Epithelial cell of proximal tubule (primary cell): ENCODE measurements at places on chromosomes 5 and 9. TPM values are rescaled to one million over a fixed set of nuclear protein-coding genes. Genes with fewer than 3 reads are reported as not detected.

- no peak for DNase-seq
These were observed 132.5 kb downstream of the CACNA1B start for GRCh38 chr9:138009803-138010690.

DNA sequence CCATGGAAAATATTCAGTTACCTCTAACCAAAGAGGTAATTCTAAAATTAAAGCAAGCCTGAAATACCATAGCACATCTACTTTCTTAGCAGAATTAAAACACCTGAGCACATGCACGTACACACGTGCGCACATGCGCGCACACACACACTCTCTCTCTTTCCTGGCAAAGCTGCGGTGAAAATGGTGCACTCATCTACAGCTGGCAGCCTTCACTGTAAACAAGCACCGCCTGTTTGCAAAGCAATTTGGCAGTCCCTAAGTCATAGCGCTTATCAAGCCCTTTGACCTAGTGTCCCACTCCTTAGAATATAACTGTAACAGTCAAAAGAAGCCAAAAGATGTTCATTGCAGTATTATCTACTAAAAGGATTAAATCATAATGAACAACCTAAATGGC lies 278.7 kb downstream of the DENND1A start:
- DNase-seq = no peak

DNA sequence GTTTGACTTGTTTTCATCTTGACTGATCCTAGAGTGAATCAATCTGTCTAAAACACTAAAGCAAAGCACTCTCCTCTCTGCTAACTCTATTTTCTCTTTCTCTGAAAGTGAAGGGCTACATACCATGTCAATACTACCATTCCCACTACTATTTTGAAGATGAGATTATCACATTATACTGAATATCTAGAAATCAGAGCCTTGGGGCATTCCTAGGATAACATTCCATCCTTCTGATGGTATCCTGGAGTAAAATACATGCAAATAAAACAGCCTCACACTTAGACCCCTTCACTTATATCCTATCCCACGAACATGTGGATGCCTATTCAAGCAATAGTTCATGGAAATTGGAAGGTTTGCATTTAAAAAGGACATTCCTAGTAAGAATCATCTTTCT lies 309.3 kb upstream of the ACTBL2 start:
- DNase-seq = no peak

DNA sequence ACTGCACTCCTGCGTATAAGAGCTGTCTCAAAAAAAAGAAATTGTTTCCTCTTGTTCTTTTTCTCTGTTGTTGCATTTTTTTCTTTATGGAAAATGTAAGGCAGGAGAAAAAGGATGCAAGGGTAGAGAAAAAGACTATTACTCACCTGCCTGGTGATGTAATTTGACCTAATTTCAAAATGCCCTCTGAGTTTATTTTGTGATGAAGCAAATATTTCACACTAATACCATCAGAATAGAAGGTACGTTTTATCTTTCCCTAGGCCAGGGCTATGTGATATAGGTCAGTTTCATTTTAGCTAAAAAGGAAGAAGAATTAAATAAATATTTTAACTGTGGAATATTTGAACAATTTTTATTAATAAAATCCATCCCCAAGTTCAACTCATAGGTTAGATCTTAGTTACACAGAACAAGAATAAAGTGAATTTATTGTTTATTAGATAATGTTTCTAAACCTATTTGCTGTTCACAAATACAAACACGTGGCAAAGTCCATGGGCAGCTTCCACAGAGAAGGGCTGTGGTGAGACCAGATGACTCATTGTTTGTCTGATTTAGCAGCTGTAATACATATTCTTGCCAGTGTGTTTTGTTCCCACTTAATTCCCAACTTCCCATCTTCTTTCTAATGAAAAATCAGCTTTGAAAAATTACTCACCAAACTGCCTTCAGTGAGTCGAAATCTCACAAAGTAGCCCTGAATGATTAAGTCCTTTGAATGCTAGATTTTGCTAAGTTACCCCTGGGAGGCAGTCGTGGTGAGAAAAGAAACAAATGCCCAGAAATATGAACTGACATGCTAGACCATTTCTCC lies 52.8 kb upstream of the CCDC112 start:
- peak; percentile 47 for DNase-seq

GRCh38 chr5:78633700-78634099 lies 14.9 kb downstream of the LHFPL2 start:
- DNase-seq = no peak

DNA sequence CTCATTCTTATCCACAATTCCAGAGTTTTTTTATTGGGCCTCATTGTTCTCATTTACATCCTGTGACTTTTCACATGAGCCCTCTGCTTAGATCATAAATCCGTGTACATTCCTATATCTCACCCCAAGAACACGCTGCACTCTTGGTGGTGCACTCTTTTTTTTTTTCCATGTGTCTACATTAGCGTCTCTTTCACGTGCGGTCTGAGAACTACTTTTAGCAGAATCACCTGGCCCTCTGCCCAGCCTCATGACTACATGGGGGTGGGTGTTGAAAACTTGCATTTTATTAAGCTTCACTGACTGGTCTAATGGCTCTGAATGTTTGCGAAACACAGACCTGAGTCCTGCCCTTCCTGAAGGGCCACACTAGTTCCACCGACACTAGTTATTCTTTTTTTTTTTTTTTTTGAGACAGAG lies 18.6 kb downstream of the C9orf57 start:
- peak; percentile 99 for DNase-seq

Gene DRD1
- total RNA-seq = not detected in 2 replicates

Gene IFNB1
- total RNA-seq = not detected in 2 replicates

DNA sequence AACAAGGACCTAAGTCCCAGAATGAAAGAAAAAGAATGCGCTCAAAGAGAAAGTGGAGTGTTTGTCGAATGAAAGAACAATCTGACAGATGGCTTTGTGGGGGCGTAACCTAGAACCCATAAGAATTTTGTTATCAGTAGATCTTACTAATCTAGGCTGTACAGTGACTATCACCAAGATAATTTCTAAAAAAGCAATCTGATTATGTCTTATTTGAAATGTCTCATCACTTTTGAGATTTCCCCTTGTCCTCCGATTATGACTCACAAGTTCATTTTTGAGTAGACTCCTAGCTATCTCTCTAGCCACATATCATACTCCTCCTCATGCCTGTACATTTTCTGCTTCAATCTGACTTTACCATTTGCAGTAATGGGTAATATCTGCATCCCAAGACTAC lies 135.6 kb upstream of the SMARCA2 start:
- DNase-seq = no peak

Gene SLC6A3
- total RNA-seq = not detected in 2 replicates

DNA sequence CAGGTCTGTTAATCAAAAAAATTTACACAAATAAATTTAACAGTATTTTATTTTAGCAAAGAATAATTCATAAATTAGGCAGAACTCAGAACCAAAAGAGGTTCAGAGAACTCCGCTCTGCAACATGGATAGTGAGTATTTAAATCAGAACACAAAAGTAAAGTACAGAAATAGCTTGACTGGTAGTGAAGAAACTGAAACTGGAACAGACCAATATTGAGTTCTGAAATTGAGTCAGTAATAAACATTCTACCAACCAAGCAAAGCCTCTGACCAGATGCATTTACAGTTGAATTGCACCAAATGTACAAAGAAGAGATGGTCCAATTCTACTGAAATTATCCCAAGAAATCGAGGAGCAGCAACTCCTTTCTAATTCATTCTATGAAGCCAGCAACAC lies 1542.8 kb downstream of the EFNA5 start:
- no peak for DNase-seq

GRCh38 chr9:272251-273213 lies 57.9 kb downstream of the DOCK8 start:
- no peak for DNase-seq

GRCh38 chr5:109750463-109750862 lies 60.7 kb downstream of the MAN2A1 start:
- DNase-seq = no peak

- DNase-seq = no peak
These were observed 372.6 kb upstream of the PRR16 start for GRCh38 chr5:120091376-120091948.

DNA sequence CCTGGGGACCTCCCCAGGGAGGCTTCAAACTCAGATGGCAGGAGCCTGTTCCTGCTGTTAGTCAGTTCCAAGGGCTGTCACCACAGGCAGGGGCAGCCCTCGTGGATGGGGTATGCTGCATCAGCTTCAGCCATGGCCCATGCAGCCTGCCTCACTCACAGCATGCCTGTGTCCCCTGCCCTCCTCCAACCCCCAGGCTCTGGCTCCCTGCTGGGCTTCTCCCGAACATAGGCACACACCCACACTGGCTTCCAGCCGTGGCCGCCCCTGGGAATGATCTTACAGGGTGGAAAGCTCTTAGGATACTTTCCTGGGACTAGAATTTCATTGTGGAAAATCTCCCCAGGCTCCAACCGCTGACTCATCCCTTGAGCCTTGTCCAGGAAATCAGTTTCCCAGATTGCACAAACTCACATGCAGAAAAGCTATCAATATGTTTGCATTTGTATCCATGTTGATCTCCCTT lies 163.8 kb downstream of the SEC61B start:
- DNase-seq = no peak

Gene PCDHB2
- under 0.01 and 0.17 TPM in 2 replicates for total RNA-seq

DNA sequence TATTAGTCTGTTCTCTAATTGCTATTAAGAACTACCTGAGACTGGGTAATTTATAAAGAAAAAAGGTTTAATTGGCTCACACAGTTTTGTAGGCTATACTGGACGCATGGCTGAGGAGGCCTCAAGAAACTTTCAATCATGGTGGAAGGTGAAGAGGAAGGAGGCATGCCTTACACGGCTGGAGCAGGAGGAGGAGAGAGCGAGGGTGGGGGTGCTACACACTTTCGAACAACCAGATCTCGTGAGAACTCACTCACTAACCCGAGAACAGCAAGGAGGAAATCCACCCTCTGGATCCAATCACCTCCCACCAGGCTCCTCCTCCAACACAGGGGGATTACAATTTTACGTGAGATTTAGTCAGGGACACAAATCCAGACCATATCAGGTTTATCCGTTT lies 90.0 kb downstream of the RMI1 start:
- DNase-seq = no peak

DNA sequence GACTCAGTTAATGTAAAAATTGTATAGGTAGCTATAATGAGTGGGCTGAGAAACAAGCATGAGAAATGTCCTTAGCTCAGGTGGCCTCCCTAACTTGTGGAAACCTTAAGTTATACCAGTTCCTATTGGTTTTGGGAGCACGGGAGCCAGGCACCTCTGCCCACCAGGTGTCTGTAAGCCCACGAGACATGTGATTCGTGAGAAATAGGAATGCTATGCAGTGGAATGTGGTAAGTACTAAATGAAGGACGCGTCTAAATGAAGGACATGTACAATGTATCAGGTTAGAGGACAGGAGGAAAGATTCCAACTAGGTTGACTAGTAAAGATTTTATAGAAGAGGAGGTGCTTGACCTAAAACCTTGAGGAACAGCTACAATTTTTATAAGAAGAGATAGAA lies 46.0 kb upstream of the F2RL2 start:
- no peak for DNase-seq

Gene OGN
- not detected in 2 replicates for total RNA-seq

DNA sequence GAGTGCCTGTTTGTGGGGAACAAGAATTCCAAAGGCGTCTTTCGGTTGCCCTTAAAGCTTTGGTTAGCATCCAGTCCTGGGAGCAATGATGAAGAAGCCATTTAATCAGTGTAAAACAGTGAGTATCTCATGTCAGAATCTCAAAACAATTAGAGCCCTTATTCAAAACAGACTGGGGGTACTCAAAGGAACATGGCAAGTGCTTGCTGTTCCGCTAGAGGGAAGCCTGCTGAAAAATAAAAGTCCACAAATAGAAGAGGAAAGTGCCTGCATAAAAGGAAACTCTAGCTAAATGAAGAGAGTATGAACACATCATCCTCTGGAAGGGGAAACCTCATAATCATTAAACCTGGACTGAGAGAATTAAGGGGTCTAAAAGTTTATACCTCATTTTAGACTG lies 26.4 kb downstream of the FBXL7 start:
- no peak for DNase-seq

Gene MARCOL
- total RNA-seq = not detected in 2 replicates

GRCh38 chr9:84266087-84266561 lies 74.4 kb downstream of the SLC28A3 start:
- no peak for DNase-seq

DNA sequence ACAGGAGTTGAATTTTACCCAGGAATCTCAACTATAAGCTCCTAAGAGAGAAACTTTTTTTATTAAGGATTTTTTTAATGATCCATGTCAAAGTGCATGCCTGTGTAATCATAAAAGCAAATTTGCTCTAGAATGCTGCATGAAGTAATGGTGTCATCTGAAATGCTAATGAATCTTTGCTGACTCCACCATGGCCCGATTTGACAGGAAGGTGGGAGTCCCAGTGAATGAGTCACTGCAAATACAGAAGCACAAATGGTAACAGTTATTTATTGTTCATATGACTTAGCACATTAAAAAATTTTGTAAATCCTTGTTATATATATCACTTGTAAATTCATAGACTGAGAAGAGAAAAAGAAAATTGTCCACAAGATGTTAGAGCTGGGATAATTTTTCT lies 341.3 kb downstream of the RASEF start:
- no peak for DNase-seq

DNA sequence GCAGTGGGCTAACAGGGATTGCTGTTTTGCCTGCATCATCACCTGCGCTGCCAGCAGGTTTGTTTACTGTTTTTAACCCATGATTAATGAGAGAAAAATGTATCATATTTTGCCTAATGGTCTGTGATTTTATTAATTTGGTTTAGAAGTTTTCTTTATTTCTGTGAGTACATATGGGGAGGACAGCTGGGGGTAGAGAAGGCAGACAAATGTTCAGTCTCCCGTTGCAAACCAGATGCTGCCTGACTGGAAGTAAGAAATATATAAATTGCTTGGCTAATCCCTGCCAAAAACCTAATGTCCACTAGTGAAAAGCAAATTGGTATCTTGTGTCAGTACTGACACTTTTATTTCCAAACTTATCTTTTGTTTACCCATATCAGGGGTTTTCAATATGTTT lies 1766.1 kb upstream of the C9orf72 start:
- no peak for DNase-seq

DNA sequence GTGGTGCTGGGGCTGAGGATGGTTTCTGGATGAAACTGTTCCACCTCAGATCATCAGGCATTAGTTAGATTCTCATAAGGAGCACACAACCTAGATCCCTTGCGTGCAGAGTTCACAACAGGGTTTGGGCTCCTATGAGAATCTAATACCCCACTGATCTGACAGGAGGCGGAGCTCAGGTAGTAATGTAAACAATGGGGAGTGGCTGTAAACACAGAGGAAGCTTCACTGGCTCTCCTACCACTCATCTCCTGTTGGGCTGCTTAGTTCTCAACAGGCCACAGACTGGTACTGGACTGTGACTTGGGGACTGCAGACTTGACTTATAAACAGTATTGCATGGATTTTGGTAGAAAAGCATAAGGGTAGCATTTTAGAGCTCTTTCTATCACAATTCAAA lies 870.7 kb upstream of the CDH10 start:
- no peak for DNase-seq

GRCh38 chr9:112777914-112778313 lies 27.4 kb downstream of the SNX30 start:
- peak; percentile 94 for DNase-seq

- no peak for DNase-seq
These were observed 185.9 kb downstream of the MSX2 start for GRCh38 chr5:174910245-174910737.
